NCI-H1694 treated with DMSO at 0.1 percent for 48 hours (cell line): ENCODE measurements at places on chromosomes 2 and 18.

DNA sequence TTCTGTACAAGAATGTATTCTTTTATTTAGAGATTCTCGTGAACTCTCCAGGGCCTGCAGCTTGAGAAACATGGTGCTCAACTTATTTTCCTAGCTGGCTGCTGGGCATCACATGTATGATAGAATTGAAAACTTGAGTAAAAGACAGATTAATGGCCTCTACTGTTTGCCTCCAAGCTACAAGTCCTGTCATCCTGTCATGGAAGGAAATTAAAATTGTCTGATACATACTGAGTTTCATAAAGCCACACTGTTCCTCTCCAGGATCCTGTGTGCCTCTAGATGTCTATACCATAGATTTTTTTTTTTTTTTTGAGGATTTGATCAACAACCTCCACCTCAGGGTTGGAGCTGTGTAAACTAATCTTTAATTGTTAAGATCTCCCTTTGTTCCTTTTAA lies 38.5 kb downstream of the UPP2 start:
- no peak for DNase-seq

DNA sequence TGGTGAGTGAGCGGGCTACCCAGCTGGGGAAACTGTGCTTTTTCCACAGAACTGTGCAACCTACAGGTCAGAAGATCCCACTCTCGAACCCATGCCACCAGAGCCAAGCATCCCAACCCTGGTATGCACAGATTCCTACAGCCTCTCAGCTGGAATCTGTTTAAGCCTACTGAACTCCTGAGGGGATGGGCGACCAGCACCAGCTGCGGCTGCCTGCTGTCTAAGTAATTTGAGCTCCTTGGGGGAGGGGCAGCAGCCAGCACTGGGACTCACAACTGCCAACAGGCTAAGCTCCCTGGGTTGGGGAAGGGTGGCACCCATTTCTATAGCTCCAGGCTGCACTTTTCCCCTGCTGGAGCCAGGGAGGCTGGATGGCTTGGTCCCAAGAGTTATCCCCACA lies 11.8 kb downstream of the CYP27C1 start:
- DNase-seq, result peak; percentile 97

DNA sequence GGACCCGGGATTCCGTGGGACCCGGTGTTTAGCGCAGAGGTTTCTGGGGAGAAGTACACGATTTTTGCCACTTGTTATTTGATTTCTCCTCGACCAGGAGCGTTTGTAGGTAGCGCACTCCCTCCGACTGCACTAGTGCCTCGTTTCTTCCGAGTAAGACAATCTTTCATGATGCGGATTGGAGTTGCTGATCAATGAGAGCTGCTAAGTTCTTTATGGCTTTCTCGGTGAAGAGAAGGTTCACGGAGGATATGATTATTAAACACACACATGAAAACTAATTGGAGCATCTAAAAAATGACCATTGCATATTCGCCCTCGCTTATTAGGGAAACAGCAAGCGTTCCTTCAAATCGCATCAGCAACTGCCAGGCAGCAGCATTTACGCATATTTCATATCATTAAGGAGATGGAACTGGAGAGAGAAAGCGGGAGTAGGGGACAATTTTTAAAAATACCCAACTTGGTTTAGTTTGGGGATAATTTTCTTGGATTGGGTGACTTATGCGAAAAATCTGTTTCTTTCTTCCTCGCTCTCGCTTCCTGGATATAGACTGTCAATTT lies 616 bp downstream of the EML6 start:
- DNase-seq, result peak; percentile 53

GRCh38 chr2:106028192-106028591 lies 165.9 kb downstream of the UXS1 start:
- no peak for DNase-seq

- DNase-seq, result no peak
Measured at GRCh38 chr18:48157956-48158355, 227.5 kb upstream of the SMAD2 start.

GRCh38 chr2:15425712-15426111 lies 135.4 kb downstream of the NBAS start:
- DNase-seq, result no peak

GRCh38 chr18:47254341-47254939 lies 3.0 kb upstream of the SKOR2 start:
- DNase-seq, result no peak

- no peak for DNase-seq
Measured at GRCh38 chr2:179059026-179059700, 9.2 kb upstream of the CCDC141 start.

DNA sequence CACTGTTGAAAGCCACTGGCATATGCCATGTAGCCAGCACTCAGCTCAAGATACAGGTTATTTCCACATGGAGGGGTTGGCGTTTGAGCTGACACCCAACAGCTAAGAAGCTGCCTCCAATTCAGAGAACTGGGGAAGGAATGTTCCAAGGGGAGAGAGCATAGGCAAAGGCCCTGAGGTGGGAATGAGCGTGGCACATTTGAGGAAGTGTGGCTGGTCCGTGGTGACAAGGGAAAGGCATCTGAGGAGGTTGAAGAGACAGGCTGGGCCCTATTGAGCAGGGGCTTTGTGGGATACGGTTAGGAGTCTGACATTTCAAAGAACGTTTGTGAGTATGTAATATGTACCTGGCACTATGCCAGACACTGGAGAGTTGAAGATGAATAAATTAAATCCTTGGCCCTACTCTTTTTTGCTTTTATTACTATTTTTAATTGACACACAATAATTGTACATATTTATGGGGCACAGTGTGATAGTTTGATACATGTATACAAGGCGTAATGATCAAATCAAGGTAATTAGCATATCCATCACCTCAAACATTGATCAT lies 27.6 kb upstream of the TMBIM1 start:
- DNase-seq, result no peak

DNA sequence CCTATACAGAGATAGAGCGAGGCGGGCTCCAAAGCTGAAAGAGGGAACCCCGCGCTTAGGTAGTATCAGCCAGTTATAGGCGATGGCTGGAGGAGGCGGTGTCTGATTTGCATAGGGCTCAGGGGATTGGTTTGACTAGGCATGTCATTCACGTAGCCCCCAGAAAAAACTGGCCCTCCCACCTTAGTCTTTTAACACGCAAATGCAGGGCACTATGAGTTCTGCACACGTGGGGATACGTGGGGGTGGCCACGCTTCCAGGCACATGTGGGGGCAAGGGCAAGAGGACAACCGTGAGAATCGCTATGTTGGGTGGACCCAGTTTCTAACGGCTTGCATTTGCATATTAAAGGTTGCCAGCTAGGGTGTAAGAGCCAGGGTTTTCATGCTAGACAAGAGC lies 56.7 kb upstream of the MSTN start:
- DNase-seq, result no peak

- DNase-seq, result peak; percentile 33
Measured at GRCh38 chr2:57720728-57721627, 325.6 kb upstream of the VRK2 start.

GRCh38 chr2:70916291-70916690 lies 19.4 kb upstream of the ATP6V1B1 start:
- no peak for DNase-seq

DNA sequence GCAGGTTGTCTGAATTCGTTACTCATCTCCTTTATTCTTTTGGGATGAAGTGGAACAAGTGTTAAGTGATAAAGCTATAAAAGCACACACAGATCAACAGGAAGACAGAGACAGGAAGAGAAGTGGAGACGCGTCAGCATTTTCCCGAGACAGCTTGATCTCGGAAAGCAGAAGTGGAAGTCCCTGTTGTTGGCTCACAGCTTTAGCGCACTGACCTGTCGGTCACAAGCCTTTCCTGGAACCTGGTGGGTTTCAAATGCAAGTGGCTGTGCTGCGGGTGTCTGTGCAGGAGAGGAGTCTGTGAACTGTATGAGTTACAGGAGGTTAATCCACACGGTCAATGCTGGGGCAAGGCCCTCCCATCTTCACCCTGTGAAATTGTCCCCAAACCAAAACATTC lies 116.6 kb upstream of the PELI1 start:
- DNase-seq, result no peak

DNA sequence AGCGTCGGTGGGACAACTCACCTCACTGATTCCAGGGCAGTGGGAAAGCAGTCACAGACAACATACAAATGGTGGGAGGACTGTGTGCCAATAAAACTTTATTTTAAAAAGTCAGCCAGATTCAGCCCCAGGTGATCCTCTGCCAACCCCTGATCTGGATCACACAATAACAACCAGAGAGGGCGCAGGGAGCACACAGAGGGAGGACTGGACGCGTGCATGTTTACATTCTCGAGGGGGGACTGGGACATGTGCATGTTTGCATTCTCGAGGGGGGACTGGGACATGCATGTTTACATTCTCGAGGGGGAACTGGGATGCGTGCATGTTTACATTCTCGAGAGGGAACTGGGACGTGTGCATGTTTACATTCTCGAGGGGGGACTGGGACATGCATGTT lies 209.5 kb downstream of the NDUFA10 start:
- DNase-seq, result no peak

GRCh38 chr2:136055929-136056688 lies 61.8 kb downstream of the CXCR4 start:
- no peak for DNase-seq

GRCh38 chr2:183010112-183010511 lies 28.1 kb downstream of the NCKAP1 start:
- DNase-seq, result no peak

- DNase-seq, result no peak
Measured at GRCh38 chr18:31680831-31681568, 3.4 kb downstream of the B4GALT6 start.

GRCh38 chr18:35588995-35589394 lies 7.5 kb downstream of the GALNT1 start:
- no peak for DNase-seq

DNA sequence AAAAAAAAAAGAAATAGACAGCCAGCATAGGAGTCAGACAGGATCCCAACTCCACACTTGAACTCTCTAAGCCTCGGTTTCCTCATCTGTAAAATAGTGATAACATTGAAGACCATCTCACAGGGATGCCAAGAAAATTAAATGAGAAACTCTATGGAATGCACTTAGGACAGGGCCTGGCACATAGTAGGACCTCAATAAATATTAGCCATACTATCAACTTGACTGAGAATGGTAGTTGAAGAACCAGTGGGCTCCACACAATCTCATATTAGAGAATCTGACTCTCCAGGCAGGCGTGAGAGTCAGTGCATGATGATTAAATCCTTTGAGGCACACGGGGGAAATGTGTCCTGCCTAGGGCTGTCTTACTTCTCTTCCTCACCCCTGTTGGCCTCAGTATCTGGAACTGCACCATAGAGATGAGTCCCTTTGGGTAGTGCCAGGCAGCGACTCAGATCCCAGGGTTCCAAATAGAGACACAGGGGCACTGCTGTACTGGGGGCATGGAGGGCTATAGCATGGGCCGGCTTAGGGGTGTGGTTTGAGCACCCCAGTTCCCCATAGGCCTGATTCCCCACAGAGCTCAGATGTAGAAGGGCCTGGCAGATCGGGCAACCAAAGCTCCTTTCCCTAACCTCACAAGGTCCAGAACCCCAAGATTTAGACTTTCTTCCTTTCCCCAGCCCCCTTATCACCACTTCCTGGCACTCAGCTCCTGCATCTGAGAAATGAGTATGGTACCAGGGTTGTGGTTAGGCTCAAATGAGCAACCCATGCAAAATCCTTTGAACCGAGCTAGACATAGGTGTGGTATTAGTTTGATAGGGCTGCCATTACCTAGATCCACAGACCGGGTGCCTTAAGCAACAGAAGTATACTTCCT lies 51.3 kb upstream of the CAB39 start:
- no peak for DNase-seq

DNA sequence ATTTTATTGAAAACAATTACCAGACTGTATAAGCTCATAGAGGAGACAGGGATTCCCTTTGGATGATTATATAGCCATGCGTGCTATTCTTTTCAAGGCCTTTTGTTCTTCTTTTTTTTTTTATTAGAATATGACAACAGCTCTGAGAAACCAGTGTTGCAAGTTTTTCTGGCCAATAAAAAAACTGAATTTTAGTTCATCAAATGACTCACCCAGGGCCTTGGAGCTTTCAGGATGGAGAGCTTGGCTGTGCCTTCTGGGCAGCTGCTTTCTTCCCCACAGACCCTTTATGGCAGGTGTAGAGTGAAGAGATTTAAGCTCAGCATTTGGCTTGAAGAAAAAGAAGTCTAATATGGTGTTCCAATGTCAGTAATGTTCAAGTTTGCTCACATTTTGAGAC lies 497.9 kb upstream of the FANCL start:
- DNase-seq, result no peak

GRCh38 chr18:46204143-46204542 lies 100.0 kb downstream of the HAUS1 start:
- DNase-seq, result no peak

DNA sequence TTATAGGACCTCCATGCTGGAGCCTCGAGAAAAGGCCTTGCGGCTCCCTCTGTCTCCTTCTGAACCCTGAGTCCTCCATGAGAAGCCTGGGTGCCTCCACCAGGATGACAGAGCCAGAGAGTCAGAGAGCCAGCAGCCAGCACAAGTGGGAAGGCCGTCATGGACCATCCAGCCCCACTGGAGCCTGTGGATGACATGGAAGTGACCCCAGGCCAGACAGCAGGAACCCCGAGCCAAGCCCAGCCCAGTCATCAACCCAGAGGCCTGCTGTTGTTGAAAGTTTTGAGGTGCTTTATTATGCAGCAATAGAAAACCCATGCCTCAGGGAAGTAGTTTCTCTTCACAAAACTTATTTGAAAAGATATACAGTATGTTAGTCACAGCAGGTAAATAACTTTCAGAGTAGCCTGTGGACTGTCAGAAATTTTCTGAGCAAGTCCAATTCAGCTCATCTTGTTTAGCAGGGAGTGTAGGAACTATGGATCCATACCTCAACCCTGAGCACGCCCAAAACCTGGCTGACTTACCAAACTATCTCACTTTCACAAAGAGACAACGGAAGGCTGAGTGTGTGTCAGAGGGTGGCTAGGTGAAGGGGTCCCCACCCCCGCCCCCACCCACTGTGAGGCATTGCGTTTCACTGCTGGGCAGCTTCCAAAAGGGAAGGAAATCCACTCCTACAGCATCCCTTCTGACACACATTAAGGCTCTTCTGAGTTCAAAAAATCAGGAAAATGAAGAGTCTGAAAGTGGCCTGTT lies 79.9 kb upstream of the NDUFV2 start:
- DNase-seq, result no peak

DNA sequence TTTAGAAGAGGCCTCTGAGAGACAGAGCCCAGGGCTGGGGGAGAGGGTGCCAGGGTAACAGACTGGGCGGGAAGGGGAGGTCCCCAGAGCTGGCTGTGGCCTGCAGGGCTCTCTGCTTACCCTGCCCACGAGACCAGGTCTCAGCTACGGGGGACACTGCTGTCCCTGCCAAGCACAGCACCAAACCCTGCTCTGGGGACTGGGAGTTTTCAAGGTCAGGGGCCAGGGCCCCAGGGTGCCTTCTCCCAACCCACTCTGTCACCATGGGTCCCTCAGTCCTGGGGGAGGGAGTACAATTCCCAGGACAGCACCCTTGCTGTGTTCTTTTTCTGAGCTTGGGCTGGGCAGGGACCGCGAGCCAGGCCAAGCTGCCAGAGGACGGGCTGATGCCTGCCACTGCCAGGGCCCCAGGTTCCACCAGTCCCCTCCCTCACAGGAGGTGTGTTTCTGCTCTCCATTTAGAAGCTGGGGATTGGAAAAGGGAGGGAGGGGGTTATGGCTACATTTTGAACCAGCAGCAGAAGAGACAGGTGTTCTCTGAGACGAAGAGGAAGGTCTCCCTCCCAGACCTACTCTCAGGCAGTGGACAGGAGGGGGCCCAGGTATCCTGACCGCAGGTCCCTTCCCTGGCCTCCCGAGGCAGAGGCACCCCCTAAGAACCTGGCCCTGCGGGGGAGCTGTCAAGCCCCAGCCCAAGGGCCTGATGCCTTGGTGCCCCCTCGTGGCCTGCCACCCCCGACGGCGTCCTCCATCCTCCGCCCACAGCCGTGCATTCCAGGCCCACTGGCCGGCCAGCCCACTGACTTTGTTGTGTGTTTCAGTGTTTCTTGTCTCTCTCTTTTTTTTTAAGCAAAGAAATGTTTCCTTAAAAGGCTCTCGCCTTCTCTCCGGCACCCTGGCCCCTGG lies 80.4 kb downstream of the TNS1 start:
- DNase-seq, result no peak
